ENCODE measurements at places on chromosomes 12 and 14.

GRCh38 chr12:51822261-51822616 lies 26.3 kb downstream of the FIGNL2 start:
- no peak for DNase-seq

DNA sequence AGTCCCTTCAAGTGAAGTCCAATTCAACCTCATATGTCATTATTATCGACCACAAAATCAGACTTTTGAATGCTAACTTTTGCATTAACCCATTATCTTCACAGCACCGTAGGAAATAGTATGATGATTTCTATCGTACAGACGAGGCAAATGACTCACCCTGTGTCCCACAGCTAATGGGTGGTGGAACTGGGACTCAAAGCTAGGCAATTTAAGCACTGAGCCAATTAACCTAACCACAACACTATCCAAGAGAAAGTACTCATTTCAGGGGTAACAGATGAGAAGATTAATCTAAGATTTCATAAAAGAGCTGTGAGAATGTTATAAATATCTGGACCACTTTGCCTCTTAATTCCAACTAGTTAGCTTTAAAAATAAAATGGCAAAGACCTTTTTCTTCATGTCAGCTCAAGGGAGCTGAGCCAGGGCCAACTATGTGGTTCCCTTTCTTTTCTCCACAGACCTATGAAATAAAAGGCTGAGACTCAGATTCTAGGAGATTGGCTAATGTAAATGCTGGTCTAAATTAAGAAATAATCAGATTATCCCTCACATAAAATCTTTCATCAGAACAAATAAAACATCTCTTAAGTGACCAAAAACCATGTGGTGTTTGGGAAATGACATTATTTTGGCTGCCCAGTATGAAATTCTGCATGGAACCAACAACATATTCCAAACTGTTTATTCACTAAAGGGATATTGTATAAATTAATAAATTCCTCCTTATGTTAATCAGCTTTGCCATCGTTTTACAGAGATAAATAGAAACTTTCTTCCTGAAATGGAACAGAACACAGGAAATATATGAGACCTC lies 4.9 kb downstream of the PTGER2 start:
- no peak for DNase-seq

GRCh38 chr12:16407346-16407745 lies 59.9 kb downstream of the MGST1 start:
- no peak for DNase-seq

DNA sequence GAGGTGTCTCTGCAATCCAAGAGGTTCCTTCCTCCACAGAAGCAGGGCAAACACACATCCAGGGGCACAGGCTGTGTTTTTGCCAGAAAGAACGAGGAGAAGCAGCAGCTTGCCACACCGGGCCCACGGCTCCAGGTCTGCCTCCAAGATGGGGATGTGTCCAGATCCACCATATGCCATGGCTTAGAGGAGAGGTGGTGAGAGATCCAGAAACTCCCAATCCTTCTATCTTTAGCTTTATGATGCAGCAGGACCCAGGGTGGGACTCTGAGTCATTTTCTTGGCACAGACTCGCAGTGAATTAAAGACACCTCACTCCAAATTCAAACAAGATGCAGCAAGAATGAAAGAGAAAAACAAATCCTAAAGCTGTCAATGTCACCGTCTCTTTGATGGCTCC lies 481.4 kb upstream of the TMEM132C start:
- DNase-seq = no peak

- DNase-seq = no peak
Observed at GRCh38 chr14:24959791-24960331, 90.1 kb downstream of the STXBP6 start.

GRCh38 chr12:78863482-78864402 lies 832 bp upstream of the SYT1 start:
- DNase-seq = peak; percentile 15

DNA sequence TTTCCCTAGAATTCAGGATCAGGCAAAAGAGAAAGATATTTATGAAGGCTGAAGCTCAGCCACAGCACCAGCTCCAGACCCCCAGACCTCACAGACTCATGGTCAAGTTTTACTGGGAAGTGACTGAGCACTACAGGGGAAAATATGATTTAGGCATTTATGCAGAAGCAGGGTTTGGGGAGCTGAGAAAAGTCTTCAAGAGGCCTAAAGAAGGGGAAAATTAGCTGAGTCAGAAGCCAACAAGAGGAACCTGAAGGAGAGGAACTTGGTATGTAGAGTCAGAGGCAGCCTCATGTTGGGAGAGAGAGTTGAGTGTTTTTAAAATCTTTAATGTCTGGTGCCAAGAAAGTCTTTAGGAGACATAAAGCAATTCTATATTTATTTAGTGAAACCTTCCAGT lies 63.0 kb downstream of the FOS start:
- no peak for DNase-seq
